H1 (cell line): ENCODE measurements at places on chromosomes 4 and X. TPM values are rescaled to one million over a fixed set of nuclear protein-coding genes. Genes with fewer than 3 reads are reported as not detected.

ATG4A gene
- total RNA-seq: 2.0 and 2.2 TPM in 2 replicates

TRO gene
- 49.5 and 55.5 TPM in 2 replicates for total RNA-seq

PAGE2B gene
- total RNA-seq: not detected in 2 replicates

MAGEB2 gene
- total RNA-seq: not detected in 2 replicates

SUPT20HL2 gene
- total RNA-seq: not detected in 2 replicates

CCNB3 gene
- total RNA-seq: 0.09 TPM in 1 of 2 replicates, not detected in the other

BANK1 gene
- total RNA-seq: 0.69 and 0.93 TPM in 2 replicates

SSX2 gene
- not detected in 2 replicates for total RNA-seq
